Stimulated activated CD8-positive, alpha-beta memory T cell treated with anti-CD3 and anti-CD28 coated beads, Interleukin-2, amount 100 ng/mL, for 1 hour (primary cell): ENCODE measurements at places on chromosomes 11 and 22.

GRCh38 chr11:116466801-116467200 lies 306.0 kb downstream of the BUD13 start:
- DNase-seq = no peak

DNA sequence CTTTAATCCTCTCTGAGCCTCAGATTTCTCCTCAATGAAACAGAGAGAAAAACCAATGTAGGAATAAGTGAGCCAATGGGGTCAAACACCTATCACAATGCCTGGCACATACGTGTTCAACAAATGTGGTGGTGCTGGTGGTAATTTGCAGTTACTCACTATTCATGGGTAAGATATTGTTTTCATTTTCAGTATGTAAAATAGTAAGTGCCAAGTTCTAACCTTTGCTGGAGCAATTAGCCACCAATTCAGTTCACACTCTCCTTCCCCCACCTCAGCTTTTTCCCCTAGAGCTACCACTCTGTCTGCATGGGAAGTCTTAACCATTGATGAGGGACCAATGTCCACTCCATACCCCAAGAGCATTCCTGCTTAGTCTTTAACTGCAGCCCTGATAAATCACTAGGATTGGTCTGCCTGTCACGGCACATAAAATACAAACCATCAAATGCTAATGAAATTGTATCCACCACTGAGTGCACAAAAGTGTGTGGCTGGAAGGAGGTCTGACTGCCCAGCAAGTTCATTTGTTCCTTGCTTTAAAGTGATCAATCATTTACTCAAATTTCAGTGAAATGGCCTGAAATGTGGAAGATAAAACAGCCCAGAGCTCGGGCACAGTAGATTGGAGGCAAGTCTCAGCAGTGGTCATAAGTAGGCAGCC lies 187.4 kb upstream of the API5 start:
- DNase-seq = no peak

DNA sequence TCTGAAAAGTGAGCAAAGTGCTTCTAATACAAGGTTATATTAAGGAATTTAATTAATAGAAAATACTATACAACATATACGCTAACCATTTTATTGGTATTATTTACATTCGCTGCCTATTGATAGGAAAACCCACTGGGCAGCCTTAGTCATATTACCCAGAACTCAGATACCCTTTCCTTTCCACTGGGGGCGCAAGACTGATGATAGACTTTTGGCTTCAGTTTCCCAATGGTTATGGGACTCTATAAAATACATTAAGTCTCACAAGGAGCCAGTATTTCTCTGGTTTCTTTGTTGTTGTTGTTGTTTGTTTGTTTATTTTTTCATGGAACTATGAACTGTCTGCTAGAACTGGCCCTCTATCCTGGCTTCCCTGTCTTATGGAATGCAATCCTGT lies 471.1 kb upstream of the KIRREL3 start:
- DNase-seq = no peak

GRCh38 chr22:49812838-49813237 lies 14.8 kb downstream of the BRD1 start:
- no peak for DNase-seq

GRCh38 chr11:68692115-68692514 lies 7.8 kb downstream of the GAL start:
- DNase-seq = no peak

DNA sequence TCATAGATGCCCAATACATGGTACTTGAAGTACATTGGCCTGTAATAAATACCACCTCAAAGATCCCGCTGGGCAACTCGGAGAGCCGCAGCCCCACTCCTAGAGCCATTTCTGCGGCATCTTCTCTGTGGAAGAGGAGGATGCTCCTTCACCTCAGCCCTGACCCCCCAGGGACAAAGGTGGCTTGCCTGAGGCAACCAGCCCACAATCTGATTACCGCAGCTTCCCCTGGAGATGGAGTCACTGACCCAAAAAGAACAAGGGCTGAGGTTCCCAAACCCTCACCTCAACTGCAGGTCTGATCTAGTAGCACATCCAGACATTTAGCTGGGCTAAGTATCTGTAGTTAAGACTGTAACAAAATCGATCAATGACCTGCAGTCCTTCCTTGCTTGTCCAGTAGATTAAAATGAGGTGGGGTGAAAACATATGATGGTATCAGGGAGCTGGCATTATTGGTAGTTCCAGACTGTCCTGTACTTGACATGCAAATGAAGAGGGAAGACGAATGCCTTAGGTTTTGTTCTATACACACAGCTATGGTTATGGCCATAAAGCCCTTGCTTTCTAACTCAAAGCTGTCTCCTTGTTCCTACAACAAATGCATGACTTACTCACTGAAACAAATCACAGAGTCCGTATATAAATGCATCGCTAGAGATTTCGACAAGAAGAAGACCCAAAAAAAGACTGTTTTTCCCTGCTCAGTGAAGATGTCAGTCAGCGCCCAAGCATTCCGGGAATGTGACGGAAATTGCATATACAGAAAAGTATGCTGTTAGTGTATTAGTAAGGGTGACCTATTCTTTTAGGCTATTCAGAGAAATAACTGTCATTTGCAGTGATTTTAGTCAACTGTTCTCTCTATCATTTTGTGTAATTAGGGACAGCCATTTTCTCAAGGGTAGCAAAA lies 33.7 kb downstream of the C11orf71 start:
- DNase-seq = no peak

DNA sequence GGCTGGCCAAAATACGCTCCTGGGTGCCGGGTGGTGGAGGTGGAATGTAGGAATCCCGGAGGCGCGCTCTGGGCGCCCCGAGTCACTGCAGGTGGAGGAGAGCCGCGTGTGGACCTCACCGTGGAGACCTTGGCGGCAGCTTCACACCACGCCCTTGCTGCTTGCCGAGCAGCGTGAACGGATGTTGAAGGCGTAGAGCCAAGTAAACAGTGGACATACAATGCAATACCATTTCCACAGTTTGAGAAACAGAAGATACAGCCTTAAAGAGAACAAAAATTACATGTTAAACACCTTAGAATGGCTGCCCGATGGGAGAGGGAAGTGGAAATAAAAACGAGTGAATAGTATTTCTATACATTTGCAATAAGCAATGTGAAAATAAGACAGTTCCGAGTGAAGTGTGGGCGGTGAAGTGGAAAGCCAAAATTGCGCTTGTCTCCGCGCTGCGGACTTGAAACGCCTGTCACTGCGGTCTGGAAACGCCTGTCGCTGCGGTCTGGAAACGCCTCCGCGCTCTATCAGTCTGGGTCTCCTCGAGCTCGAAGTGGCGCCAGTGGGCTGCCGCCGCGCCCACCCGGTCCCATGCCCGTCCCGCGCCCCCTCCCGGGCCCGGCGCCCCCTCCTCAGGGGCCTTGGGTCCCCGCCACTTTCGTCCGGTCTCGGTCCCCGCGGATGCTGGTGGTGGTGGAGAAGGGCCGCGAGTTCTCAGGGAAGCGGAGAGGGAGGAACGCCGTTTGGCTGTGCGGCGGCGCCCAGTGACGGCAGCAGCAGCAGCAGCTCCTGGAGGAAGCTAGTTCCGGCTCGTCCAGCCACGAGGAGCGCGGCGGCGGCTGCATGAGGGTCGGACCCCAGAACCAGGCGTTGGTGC lies 1.6 kb downstream of the NCR3LG1 start:
- DNase-seq = peak; percentile 36

GRCh38 chr11:120564573-120565311 lies 53.2 kb downstream of the GRIK4 start:
- DNase-seq = no peak

- no peak for DNase-seq
Observed at GRCh38 chr11:114524122-114524521, 35.6 kb downstream of the NXPE1 start.

GRCh38 chr11:95549301-95549700 lies 240.3 kb downstream of the FAM76B start:
- no peak for DNase-seq

DNA sequence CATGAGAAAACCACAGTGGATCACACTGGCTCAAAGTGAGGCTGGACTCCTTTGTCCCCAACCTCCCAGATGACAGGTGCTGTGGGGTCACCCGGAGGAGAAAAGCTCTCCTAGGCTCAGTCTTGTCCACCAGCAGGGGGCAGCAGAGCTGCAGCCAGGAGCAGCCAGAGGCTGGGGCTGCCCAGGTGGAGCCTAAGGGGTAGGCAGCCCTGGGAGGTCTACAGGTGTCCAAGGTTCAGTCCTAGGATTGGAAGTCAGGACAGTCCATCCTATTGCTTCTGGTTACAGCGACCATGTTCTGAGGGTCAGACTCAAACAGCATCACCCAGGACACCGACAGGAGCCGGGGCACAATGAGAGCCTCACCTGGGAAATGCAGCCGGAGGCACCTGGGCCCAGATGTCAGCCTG lies 77.6 kb upstream of the IGLL5 start:
- DNase-seq = peak; percentile 39

DNA sequence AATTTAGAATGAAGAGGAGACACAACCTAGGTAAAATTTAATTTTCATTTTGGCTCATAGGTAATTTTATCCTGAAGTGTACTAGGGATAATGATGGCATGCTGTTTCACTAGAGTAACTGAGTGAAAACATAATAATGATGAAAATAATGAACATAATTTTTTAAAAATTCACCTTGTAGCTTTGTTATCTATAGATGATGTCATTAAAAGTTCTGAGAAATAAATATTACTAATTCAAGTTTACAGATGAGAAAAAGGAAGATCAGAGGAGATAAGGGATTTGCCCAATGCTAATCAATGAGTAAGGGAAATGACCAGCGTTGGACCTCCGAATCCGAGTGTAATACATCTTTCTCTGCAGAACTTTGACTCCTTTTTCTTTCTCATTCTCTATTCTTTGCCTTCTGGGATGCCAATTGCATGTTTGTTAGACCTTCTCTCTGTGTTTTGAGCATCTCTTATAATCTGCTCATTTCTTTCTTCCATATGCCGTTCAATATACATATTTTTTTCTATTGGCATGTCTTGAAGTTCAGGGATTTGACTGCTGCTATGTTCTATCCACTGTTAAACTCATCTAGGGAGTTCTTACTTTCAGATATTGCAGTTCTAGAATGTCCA lies 186.5 kb downstream of the SNX19 start:
- DNase-seq = no peak

DNA sequence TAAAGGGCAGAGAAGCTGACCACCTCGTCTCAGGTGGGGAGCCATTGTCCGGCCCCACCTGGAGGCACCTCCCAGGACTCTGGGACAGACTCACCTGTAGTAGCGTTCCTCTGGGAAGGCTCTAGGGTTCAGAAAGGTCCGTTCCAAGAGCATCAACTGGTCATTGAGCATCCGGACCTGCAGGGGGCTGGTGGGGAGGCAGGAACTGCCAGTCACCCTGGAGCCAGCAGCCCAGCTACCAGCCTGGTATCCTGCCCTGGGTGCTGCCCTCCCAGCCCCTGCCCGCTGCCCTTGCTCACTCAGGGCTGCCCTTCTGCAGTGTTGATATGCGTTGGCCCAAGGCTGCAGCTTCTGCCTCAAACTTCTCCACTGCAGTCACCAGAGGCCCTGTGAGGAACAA lies 4.7 kb downstream of the SAC3D1 start:
- DNase-seq = no peak

DNA sequence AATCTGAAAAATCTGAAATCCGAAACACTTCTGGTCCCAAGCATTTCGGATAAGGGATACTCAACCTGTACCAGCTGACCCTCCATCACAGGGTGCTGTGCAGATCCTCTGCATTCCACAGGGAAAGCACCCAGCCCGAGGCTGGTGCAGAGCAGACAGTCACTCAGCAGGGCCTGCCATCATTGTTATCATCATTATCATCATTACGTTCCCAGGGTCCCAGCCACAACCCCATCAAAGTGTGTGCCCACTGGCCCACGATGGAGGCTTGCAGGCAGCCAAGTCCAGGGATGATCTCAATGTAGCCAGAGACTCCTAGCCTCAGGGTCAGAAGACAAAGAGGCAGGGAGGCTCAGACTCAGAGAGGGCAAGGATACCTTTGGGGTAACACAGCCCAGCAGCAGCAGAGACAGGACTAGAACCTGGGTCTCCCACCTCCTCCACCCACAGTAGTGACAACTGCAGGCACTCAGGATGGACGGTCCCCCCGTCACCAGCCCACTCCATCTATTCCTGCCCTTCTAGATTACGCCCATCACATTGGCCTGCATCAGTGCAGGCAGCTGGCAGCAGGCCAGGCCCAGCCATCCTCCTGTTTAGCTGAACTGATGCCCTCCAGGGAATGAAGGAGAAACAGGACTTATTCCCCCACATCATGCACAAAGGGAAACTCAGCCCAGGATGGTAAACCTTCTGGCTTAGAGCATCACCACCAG lies 10.3 kb downstream of the GAL3ST1 start:
- no peak for DNase-seq

DNA sequence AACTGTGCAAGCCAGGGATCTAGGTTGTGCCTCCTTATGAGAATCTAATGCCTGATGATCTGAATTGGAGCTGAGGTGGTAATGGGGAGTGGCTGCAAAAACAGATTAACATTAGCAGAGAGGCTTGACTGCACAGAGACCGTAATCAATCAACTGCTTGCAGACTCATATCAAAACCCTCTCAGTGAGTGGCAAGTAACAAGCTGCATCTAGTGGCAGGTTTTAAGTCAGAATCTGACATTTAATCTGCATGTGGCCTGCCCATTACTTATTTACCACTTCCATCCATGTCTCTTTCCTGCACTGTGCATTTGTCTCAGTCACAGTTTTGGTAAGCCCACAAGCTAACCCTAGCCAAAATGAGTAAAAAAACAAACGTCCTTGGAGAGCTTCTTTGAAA lies 11.2 kb downstream of the C11orf58 start:
- no peak for DNase-seq

- DNase-seq = no peak
Observed at GRCh38 chr11:4916581-4916980, 2.6 kb downstream of the OR51G2 start.

- DNase-seq = no peak
Observed at GRCh38 chr11:47328449-47329390, 23.8 kb downstream of the MYBPC3 start.

- DNase-seq = no peak
Observed at GRCh38 chr22:29907753-29908515, 25.0 kb downstream of the MTMR3 start.

- DNase-seq = no peak
Observed at GRCh38 chr11:3095712-3096361, 38.6 kb upstream of the CARS1 start.

GRCh38 chr22:47724751-47725150 lies 962.3 kb downstream of the TBC1D22A start:
- DNase-seq = no peak

GRCh38 chr22:37515901-37516300 lies 3.3 kb downstream of the CARD10 start:
- DNase-seq = no peak

- no peak for DNase-seq
Observed at GRCh38 chr11:79076526-79077115, 364.2 kb downstream of the TENM4 start.

- no peak for DNase-seq
Observed at GRCh38 chr11:57562596-57562995, 4.9 kb downstream of the UBE2L6 start.

DNA sequence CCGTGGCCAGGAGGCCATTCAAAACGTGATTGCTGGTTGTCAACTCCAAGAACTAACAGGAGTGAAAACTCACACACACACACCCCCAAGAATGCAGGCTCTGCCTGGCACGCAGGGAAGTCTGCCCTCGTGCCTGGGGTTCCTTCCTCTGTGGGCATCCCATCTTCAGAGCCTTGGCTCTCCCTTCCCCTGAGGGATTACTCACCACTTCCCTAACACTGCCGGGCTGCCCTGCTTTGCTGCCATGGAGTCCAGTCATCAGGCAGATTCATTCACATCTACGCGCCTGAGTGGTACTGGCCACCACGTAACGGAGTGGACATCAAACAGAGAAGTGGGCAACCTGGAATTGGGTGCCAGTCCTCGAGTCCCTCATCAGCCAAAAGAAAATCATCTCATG lies 120.7 kb upstream of the TMEM45B start:
- DNase-seq = no peak
